Activated CD4-positive, alpha-beta T cell treated with anti-CD3 and anti-CD28 coated beads, Interleukin-2, Interleukin-6, amounts not matched to agents 100 ng/mL and 50 ng/mL, durations not matched to agents 16 hours and 8 hours (primary cell): ENCODE measurements at places on chromosomes 3 and 15.
A peak's percentile ranks its signal among the peaks of the same experiment; 100 is the strongest.

DNA sequence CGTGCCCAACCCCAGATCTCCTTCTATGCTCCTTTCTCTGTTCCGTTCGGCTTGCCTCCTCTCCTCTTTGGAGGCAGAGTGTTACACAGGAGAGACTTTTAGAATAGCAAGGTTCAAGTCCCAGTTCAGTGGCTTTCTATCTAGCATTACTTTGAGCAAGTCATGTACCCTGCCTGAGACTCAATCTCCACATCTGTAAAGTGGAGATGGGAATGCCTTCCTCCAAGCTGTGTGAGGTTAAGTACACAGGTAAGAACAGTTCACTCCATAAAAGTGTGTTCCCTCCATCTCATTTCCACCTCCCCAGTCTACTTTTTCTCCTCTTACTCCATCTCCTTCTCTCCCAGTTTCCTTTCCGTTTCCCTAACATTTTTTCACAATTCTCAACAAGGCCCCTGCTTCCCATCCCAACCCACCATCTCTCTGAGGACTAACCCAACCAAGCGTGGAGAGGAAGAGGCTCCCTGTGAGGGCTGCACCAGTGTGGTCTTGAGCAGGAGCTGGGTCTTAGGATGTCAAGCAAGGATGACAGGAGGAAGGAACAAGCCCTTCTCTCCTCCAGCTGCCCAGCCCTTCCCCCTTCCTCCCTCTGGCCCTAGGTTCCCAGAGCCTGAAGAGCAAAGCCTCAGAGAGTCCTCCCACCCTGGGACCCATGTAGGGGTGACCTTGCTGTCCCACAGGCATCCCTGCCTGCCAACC is 6.4 kb downstream of the ATP8B4 start:
- DNase-seq: no peak

GRCh38 chr15:34914317-34914716 is 55.2 kb downstream of the AQR start:
- DNase-seq: no peak

GRCh38 chr15:51768018-51768417 is 16.6 kb downstream of the TMOD2 start:
- DNase-seq: no peak

GRCh38 chr15:74831813-74832495 is 5.5 kb downstream of the CPLX3 start:
- no peak for DNase-seq

DNA sequence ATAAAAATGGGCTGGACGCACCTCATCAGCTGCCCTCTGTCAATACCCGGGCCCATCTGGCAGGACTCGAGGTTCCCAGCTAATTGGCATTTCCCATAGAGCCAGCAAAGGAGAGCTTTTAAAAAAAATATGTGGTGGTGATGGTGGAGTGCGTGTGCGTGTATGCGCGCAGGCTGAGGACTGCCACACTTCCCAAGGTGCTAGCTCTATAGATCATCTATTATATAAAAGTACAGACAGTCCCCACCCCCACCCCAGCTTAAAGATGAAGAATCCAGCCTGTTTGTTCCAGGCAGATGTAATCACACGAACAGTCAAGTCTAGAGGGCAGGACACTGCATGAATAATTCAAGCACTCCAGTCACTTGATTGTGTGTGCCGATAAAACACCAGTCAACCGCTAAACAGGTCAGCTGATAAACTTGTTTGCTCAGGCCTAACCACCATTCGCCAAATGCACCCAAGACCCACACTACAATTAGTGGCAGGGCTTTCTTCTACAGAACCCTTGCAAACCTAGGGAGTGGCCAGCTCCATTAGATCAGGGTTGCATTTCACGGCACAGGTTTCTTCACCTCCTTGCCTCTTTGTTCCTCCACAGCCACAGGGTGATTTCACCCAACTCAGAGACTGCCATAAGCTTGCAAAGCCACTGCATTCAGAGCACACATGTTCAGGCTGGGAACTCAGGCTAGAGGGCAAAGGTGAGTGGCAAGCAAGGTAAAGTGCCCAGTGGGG is 5.8 kb downstream of the TLE3 start:
- peak; percentile 85 for DNase-seq

DNA sequence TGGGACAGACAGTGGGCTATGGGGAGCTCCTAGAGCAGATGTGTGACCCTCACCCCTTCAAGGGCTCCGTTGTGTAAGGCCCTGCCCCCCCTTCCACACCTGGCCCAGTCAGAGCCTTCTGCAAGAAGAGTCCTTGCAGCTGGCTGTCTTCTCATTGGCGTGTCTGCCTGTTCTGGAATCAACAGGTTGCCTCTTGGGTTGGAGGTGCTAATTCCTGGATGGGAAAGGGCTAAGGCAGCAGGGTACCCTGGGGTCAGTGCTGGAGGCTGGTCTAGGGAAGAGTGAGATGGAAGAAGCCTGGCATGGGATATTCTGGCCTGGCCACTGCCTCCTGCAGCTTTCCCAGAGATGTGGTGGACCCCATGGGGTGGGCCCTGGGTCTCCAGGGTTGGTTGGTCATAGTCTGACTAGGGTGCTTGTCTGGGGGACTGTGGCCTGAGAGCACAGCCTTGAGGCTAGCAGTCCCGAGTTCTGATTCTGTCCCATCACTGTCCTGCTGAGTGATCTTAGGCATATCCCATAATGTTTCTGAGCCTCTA is 5.1 kb downstream of the TEX264 start:
- no peak for DNase-seq
